ENCODE measurements at places on chromosomes 4 and X. TPM values are rescaled to one million over a fixed set of nuclear protein-coding genes. Genes with fewer than 3 reads are reported as not detected.

DNA sequence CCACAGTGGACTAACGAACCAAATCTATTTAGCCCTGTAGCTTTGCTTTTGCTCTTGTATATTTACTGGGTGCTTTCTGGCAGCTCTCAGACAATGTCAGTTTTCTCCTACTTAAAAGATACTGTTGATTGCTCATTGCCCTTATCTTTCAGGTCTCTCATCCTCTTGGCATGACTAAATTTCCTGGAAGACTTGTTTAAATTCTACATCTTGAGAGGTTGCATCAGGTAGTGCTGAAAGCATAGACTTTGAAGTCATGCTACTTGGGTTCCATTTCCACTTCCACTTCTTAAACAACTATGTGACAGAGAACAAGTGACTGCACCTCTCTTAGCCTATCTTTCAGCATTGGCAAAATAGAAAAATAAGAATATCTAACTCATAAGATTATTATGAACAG, 8.4 kb downstream of the TDO2 start:
- H3K36me3 ChIP-seq = peaks cover 33% of the 10 kb centered on the region
- no peak overlapping the region for H3K4me3 ChIP-seq
- H3K4me1 ChIP-seq = peaks cover 51% of the 10 kb centered on the region
- no peak for DNase-seq
- H3K27me3 ChIP-seq = no peaks in the 10 kb centered on the region

The PCDH11X gene
- not detected for polyA plus RNA-seq

DNA sequence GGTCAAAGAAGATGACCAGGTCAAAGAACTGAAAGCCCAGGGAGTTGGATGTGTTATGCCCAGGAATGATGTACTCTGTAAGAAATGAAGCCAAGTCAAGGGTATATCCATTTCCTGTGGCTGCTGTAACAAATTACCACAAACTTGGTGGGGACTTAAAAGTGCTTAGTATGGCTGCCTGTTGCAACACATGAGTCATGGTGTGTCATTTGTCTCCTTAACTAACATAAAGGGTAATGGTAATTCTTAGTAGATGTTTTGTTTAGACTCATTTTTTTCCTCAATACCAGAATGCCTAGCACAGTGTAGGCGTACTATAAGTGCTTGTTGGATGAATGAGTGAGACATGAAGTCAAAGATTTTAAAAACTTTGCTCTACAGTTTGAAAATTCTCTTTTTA, 45.7 kb downstream of the SYTL5 start:
- H3K4me3 ChIP-seq = no peak overlapping the region
- DNase-seq = no peak
- H3K27ac ChIP-seq = no peak overlapping the region
- no peaks in the 10 kb centered on the region for H3K4me1 ChIP-seq
- no peaks in the 10 kb centered on the region for H3K27me3 ChIP-seq

The POF1B gene
- polyA plus RNA-seq = 0.15 TPM
